ENCODE measurements at places on chromosomes 6 and 20.

GRCh38 chr6:39657355-39658135 lies 67.7 kb downstream of the KIF6 start:
- no peak for DNase-seq

GRCh38 chr20:52047811-52048764 lies 143.5 kb downstream of the ZFP64 start:
- peak; percentile 62 for DNase-seq

DNA sequence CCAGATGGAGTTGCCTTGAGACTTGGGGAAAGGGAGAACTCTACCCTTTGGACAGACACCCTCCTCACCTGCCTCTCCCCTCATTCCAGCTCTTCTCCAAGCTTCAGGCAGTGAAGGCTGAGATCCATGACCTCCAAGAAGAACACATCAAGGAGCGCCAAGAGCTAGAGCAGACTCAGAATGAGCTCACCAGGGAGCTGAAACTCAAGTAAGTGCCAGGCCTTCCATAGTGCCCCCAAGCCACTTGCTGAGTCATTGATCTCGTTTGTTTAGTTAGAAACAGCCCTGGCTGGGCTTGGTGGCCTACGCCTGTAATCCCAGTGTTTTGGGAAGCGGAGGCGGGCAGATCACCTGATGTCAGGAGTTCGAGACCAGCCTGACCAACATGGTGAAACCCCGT lies 39.2 kb downstream of the KIF3B start:
- DNase-seq = no peak

- no peak for DNase-seq
Measured at GRCh38 chr6:131003488-131004386, 59.3 kb downstream of the EPB41L2 start.

DNA sequence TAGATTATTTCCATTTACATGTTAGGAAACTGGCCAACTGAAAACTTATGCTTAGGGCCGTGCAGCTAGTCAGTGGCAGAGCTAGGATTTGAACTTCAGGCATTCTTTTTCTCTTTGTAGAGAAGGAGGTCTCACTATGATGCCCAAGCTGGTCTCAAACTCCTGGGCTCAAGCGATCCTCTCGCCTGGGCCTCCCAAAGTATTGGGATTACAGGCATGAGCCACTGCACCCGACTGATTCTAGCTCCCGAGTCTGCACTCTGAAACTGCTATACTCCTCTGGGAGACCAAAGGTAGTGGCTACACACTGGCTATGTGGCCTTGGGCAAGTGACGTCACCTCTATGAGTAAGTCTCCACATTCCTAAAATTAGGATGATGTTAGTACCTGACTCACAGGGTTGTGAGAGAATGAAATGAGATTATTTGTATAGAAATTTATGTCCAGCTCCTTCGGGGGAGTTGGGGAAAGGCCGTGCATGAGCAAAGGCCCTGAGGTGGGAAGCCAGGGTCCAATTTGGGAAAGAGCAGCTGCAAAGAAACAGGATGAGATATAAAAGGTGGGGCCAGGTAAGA lies 6.4 kb downstream of the PLTP start:
- DNase-seq = peak; percentile 78

Measured in urothelium cell line (cell line).